ENCODE measurements at places on chromosomes 7 and 10.
A peak's percentile ranks its signal among the peaks of the same experiment; 100 is the strongest.

- DNase-seq = peak; percentile 1
These were observed 100.7 kb upstream of the WAC start for GRCh38 chr10:28432210-28432676.

DNA sequence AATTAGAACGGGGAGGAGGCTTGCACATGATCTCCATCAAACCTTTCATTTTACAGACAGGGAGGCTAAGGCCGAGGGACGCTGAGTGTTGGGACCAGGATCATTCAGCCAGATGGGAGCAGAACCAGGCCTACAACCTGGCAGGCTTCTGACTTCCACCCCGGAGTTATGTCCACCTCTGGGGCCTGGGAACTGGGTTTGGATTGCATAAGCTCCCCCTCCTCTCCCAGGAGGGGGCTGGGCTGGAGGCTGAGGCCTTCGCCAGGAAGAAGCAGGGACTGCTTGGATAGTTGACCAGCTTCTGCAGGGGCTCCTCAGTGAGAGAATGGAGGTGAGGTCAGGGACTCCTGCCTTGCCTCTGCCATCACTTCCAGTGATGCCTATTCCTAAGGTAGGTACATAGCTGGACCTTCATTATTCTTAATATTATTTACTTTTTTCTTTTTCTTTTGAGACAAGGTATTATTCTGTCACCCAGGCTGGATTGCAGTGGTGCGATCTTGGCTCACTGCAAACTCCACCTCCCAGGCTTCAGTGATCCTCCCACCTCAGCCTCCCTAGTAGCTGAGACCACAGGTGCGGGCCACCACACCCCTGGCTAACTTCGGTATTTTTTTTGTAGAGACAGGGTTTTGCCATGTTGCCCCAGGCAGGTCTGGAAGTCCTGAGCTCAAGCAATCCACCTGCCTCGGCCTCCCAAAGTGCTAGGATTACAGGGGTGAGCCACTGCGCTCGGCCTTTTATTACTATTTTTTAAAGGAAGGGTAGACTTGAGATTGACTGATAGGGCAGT is 1.3 kb downstream of the SNX10 start:
- DNase-seq = no peak

DNA sequence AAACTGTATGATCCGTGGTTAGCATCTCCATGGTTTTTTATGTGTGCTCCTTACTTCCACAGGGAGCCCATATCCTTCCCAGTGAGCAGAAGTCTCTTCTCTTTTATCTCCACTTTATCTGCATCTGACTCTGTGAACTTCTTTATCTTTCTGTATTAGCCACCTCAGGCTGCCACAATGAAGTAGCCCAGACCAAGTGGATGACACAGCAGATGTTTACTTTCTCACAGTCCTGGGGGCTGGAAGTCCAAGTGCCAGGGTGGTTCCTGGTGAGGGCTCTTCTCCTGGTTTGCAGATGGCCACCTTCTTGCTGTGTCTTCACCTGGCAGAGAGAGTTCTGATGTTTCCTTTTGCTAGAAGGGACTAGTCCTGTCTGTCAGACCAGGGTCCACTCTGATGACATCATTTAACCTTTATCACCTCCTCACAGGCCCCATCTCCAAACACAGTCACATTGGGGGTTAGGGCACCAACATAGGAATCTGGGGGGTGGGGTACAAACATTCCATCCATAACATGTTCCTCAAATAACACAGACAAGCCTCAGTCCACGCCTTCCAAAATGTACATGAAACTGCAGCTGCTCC is 108.5 kb upstream of the RNF32 start:
- DNase-seq = no peak

- no peak for DNase-seq
These were observed 281.2 kb upstream of the VSTM2A start for GRCh38 chr7:54260941-54261371.

DNA sequence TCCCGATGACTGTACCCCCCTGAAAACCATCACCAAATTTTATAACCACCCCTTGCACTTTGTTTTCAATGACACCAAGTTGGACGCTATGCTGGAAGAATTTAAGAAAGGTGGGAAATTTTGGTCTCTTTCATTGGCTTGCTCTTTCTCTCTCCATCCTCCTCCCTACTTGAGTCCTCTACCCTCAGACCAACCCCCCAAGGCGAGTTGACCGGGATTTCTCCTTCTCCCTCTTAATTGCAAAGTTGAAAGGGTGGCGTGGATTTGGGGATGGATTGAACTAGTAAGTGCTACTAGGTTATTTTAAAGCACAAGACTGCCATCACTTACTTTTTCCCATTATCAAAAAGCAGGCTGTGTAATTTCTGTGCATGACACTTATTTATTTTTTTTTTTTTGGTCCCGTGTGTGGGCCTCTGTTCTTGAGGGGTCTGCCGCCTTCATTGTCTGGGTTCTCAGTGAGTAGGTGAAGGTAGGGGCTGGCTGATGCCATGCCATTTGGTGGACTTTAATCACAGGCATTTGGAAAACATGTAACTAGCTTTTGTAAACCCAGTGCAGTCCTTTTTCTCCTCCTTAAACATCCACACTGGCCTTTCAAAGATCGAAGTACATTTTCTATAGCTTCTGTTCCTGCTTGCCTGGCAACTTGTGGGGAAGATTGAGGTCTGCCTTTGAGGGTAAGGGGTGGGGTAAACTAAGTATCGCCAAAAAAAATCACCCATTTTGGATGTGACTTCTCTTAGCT is 2.1 kb downstream of the CNNM2 start:
- DNase-seq = no peak

- DNase-seq = no peak
These were observed 142.0 kb downstream of the CDH23 start for GRCh38 chr10:71538608-71539260.

GRCh38 chr10:36475746-36476145 is 649.7 kb upstream of the ANKRD30A start:
- DNase-seq = no peak

DNA sequence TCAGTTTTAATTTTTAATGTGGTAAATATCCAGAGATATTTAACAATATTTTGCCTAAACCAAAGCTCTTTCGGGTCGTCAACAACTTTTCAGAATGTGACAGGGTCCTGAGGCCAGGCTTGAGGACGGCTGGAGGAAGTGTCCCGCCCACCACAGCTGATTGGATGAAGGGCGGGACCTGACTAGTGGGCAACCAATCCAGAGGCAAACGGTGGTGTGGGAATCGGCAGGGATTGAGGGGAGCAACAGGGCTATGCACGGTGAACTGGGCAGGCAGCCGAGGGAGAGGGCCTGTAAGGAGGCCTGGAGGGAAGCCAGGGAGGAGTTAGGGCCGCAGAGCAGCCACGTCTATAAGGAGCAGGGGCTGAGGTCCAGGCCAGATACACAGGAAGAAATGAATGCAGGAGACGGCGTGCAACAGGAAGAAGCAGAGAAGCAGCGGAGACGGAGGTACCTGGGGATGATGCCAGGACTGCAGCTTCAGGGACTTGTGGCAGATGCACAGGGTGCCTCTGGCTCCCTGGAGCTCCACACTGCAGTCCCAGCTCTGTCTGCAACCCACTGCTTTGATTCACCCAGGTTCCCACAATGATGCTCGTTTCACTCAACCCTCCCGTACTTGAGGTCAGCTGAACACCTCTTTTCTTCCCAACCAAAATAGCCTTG is 46.1 kb upstream of the ZMIZ1 start:
- no peak for DNase-seq

DNA sequence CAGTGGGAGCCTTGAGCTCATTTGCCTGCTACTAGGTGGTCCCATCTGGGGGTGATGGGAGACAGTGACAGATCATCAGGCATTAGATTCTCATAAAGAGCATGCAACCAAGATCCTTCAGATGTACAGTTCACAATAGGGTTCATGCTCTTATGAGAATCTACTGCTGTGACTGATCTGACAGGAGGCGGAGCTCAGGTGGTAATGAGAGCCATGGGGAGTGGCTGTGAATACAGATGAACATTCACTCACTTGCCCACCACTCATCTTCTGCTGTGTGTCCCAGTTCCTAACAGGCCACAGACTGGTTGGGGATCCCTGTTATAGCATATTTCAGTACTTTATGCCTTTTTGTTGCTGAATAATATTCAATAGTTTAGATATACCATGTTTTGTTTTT is 6.6 kb upstream of the UBE2D1 start:
- no peak for DNase-seq

- DNase-seq = no peak
These were observed 108.9 kb downstream of the ORC5 start for GRCh38 chr7:104098890-104099289.

DNA sequence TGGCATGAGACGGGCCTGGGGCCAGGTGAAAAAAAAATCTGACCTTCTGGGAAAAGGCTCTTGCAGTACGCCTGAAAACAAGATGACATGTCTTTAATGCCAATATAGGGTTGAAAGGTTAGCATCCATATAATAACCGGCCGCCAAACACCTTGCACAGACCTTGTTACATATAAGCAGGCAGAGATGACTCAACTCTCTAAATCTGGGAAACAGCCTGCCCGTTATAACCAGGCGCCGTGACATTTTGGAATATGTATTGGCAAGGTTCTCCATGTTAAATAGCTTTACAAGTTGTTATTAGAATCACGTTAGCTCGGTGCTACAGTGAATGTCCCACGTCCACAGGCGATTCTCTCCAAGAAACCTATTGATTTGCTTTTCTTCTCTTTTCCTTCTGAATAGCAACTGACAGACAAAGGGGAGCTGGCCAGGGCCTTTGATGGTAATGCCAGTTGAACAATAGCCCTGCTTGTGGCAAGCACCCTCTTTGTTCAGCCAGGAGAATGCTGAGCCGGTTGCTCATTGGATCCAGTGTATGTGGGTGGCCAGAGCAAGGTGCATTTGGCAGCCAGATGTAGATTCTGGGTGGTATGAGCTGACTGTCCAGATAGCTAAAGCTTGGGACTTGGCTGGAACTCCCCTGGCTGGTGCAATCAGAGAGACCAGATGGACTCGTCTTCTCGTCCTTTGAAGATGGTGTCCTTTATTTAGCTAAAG is 80.1 kb upstream of the AUTS2 start:
- DNase-seq = no peak

DNA sequence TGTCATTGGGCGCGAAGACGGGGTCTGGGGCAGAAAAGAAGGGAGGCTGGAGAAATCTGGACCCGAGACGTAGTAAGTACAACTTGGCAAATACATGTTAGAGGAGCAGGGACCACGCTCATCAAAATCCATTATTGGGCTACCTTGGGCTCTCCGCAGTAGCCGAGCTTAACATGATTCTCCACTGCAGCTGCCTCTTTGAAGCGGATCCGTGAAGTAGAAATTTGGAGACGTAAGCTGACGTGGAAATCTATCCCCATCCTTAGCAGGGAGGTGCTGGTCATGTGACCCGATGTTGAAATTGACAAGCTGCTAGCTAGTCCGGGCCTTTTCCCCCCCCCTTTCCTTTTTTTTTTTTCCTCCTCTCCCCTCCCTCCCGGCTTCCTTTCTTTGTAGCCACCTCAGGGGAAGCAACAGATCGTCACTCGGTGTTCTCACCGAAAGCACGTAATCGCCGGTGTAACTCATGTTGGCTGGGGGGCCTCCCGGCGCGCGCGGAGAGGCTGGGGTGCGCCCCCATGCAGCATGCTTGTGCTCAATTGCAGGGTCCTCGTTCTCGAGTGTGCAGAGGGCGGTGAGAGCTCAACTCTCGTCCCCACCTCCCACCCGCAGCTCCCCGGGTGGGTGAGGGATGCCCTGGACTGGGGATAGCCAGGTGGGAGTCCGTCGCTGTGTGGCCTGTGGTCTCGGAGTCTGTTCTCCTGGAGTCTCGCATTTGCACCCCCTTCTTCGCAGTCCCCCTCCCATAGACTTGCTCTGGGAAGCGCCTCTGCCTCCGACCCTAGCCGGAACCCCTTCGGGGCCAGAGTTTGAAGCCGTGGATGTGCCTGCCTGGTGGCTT is at the start of gene HOXA11:
TSS of gene HOXA11 (minus strand) at position 220 of the 841 bp plus-strand sequence. CDS start at position 132, 88 bp downstream.
- no peak for DNase-seq

DNA sequence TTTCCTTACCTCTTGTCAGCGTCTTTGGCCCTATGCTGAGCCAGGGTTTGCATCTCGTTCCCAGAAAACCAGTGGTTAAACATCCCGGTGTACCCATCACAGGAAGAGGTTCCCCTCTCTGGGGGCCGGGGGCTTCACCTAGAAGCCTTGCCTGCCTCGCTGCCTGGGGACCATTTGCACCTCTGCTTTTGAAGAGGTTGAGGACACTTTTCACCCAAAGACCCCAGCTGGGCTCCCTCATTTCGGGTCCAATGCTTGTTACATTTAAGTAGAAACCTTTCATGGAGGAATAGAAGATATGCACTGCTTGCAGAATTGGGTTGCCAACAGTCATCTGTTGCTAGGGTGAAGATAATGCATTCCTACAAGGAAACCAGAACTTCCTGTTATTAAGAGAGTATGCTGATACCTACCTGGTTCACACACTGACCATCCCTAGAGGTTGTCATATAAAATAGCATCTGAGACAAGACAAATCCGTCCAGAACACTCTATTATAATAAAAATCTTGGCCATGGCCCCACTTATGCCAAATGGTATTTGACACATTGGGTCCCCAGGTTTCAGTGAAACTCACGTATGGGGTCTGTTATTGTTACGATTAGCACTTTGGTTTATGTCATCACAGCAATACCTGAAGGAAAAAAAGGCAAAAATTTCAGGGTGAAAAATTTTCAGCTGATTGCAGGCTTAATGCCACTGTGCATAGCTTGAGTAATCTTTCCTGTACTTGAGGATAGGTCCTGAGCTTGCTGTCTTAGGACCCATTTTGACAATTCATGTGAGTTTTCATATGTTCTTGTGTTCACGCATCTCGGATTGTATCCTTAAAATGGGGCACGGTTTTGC is 917 bp downstream of the ZNF365 start:
- DNase-seq = no peak

DNA sequence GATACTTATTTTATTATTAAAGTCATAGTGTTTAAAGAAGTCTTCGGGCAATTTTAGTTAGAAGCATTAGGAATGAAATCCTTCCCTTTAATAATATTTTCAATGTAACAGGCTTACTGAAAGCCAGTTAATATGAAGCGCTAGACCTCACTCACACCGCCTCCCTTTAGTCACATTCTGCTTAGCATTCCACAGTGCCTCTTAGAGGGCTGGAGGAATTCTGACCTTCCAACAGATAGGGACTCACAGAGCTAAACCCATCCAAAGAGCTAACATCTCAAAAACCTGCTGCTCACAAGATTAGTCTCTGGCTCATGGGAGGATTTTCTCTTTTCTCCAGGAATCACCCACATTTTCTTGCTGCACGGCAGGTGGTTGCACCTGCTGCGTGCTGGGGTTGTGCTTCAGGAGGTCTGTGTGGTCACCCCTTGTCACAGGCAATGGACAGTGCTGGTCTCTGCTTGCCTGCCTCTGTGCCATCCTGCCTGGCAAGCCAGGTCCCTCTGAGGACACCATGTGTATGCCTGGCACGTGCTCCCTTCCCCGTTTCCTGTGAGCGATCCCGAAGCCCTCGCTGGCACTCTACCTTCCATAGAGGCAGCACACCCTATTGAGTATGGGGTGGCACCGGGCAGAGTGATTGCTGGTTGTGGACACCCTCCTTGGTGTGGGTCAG is 91.8 kb downstream of the KLF6 start:
- DNase-seq = no peak

All from stimulated activated CD8-positive, alpha-beta memory T cell treated with anti-CD3 and anti-CD28 coated beads, Interleukin-15, amount 100 ng/mL, for 4 hours (primary cell).